DMS 273 treated with DMSO at 0.1 percent for 48 hours (cell line): ENCODE measurements at places on chromosomes 11 and 22.

DNA sequence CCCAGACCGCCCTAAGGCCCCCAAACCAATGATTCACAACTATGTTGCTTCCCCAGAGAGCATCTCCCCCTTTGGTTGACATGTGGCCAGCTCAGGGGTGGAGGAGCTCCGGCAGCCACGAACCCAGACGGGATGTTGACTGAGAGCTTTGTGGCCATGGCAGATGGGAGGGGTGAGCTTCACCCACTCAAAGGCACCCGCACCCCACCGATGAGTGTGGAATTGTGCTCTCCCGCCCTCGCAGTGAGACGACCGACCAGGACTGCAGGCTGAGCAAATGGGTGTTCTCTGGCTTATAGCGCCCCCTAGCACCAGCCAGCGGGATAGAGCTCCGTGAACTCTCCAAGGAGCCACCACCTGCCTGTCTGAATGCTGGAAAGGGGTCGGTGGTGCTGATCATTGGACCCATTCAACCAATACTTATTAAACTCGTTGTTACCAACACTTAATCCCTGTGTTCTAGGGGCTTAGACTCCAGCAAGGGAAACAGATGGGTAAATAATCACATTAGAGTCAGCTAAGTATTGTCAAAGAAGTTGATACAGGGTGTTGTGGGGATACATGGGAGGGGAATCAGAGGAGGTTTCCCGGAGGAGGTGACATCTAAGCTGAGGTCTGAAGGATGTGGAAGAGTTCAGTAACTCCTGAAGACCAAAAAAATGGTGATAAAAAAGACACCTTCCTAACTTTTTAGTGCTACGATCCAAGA is 4.5 kb upstream of the TIMP3 start:
- DNase-seq, result no peak

GRCh38 chr11:78853521-78853920 is 278.9 kb upstream of the NARS2 start:
- DNase-seq, result no peak

DNA sequence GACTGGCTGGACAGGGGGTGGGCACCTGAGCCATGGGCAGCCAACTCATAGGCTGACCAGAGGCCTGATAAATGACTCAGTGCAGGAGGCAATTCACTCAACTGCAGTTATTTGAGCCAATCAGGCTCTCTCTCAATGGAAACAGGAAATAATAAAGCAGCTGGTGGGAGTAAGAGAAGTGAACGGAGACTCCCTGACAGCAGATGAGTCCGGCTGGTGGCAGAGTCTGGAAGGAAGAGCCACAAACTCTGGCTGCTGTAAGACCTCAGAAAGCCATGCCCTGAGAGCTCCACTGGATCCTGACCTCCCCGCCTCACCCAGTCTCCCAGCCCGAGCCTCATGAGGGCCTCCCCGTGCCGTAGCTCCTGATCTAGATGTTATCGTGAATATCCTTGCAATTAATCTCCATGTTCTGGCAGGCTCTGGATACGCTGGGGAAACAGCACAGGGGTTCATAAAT is 69.8 kb downstream of the TRIM29 start:
- no peak for DNase-seq

DNA sequence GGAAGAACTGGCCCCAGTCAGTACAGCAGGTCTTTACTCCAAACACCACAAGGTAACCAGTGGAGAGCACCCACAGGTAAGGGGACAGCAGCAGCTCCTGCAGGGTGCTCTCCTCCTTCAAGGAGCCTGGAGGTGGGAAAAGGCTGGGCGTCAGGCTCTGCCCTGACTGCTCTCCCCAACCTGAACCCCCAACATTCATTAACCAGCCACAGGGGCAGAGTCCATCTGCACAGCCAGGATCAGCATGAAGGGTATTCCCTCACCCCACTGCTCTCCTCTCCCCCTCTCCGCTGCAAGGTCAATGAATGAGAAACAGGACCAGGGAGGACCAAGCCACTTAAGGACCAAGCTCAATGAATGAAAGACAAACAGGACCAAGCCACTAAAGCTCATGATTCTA is 3.7 kb downstream of the SLC37A4 start:
- no peak for DNase-seq

DNA sequence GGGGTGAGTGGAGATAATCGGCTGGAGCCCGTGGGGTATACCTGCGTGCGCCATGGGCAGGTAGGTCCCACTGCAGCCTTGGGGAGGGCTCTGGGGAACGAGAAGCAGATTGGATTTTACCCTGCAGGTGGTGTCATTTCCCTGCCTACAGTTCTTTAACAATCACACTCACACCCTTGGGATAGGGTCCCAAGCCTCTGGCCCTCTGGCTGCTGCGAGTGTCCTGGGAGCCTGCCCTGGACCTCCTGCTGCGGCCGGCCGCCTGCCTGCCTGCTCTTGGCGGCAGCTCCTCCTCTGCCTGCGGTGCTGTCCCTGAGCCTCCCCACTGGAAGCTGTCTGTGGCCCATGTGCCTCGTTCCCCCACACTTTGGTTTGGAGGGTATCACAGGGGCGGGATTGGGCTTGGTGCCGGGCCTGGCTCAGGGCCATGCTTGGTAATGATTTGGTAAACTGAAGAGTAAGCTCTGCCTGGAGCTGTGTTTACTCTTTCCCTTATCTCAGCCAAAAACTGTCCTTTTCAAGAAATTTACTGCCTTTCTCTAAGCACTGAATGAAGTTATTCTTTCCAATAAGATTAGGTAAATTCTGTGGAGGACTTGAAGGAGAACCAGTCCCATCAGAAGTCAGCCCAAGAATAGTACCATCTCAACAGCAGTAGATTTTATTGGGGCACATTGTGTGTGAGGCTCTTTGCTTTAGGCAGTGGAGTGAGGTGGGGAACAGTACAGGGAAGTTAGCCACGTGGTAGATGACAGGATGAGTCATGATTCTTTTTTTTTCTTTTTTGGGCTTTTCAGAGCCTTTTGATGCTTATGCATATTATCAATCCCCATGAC is 53.7 kb downstream of the TBC1D22A start:
- no peak for DNase-seq
